ENCODE measurements at places on chromosomes 11 and 22.

GRCh38 chr11:8107642-8108041, 26.6 kb downstream of the TUB start:
- no peak for DNase-seq

DNA sequence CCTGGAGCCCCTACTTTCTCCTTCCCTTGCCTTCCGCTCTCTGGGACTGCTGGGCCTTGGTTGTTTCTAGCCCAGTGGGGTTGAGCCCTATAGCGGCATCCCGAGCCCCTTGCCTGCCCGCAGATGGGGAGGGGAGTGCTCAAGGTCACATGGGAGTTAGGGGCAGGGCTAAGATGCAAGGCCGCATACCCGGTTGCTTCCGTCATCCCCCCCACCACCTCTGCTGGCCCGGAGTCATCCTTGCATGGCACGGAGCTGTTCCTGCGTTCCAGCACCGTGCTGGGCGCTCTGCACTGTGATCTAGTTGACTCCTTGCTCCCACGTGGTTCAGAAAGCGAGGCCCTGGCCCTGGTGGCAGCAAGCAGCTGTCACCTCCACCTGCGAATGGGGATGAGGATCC, 18.0 kb downstream of the FLRT1 start:
- no peak for DNase-seq

- no peak for DNase-seq
Measured at GRCh38 chr11:22657101-22657694, 9.2 kb upstream of the GAS2 start.

GRCh38 chr11:81725701-81726100, 1008.0 kb downstream of the FAM181B start:
- no peak for DNase-seq
